Pons (tissue), 1 donor: ENCODE measurements at places on chromosomes 7 and 10.

DNA sequence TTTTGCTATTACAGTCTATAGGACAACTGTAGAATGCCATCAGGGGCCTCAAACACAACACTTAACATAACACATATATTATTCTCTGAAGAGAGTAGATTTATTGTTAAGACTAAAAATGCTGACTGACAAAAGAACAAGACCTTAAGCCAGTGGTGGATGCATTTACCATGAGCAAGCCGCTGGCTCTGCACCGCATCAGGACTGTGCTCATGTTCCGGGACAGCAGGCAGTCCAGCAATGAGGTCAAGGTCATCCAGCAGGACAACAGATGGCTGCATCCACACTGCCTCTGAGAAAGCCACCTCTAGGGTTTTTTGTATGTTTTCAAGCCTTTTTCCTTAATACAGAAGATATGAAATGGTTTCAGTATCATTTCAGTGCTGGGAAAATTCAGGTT lies 23.8 kb downstream of the PEX1 start:
- no peak for DNase-seq

GRCh38 chr10:91865562-91866081 lies 43.7 kb downstream of the FGFBP3 start:
- DNase-seq: no peak

- DNase-seq: no peak
Observed at GRCh38 chr7:136528329-136528728, 340.1 kb upstream of the CHRM2 start.

DNA sequence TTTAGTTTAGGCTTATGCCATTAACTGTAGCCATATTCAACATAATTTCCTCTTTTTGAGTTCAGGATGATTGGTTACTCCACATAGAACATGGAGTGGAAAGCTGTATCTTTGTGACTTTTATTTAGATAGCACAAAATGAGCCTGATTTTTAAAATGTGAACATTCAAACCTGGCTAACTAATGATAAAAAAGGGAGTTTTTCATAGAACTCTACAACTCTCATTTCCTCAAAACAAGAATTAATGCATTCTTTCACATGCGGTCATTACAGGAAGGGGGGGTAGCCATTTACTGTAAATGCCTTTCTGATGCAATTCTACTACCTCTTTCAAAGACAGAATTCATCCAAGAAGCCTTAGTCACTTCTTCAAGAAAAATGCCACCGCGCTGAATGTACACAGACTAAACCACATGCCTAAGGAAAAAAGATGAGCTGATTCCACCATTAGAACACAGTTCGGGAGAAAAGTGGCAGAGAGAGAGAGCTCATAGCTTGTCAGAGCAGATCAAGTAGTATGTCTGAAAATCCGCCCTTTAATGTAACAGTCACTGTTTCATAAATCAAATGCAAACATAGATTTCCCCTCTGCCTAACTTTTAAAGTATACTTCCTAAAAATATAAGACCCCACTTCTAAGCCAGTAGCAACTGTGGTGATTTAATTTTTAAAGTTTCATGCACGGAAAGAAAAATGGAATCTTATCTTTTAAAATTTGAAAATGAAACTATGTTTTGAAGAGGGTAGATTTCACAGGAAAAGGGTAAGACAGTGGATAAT lies 226.4 kb upstream of the KLF14 start:
- no peak for DNase-seq

DNA sequence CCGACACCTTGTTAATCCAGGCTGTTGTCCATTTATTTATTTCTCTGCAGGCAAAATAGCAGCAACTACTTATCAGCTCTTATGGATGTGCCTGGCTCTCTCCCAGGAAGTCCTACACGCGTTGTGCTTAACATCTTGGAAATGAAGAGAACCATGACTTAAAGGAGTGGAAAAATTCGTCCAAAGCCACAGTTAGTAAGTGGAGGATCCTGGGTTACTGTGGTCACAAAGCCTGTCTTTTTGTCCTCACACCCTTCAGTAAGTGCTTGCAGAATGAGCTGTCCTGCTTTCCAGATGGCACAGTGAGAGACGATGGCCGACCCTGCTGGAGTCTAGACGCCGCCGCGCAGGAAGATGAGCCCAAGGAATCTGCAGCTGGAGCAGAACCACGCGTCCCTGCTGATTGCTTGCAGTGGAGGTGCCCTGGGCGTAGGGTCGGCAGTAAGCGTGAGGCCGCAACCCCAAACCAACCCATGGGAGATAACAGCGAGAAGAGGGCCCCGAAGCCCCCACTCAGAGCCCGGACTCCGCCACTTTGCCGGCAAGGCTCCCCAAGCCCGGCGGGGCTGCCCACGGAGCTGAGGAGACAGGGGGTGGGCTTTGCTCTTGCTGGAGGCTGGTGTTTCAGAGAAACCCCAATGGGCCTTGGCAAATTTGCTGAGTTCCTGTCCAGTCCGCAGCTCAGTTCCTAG lies 178.6 kb downstream of the CXCL12 start:
- DNase-seq: no peak

DNA sequence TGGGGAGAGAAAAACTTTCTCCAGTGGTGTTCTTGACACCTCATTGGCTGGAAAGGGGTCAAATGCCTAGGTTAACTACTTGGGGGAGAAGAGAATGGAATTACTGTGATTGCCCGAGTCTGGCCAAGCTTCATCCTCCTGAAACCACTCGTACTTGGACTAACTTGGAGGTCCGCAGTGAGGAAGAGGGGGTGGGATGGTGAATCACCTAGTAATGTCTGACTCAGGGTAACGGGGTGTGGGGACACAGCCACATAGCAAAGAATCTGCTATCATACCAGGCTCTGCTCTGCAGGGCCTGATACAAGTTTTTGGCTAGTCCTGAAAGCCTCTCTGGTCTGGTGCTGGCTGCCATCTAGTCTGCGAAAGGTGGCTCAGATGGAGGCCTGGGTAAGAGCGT lies 190.9 kb downstream of the RPS24 start:
- DNase-seq: no peak

- DNase-seq: no peak
Observed at GRCh38 chr7:122588621-122589020, 110.3 kb downstream of the RNF133 start.

- DNase-seq: no peak
Observed at GRCh38 chr7:95525503-95525902, 39.8 kb downstream of the ASB4 start.

- no peak for DNase-seq
Observed at GRCh38 chr7:135405969-135406368, 103.9 kb downstream of the CNOT4 start.

DNA sequence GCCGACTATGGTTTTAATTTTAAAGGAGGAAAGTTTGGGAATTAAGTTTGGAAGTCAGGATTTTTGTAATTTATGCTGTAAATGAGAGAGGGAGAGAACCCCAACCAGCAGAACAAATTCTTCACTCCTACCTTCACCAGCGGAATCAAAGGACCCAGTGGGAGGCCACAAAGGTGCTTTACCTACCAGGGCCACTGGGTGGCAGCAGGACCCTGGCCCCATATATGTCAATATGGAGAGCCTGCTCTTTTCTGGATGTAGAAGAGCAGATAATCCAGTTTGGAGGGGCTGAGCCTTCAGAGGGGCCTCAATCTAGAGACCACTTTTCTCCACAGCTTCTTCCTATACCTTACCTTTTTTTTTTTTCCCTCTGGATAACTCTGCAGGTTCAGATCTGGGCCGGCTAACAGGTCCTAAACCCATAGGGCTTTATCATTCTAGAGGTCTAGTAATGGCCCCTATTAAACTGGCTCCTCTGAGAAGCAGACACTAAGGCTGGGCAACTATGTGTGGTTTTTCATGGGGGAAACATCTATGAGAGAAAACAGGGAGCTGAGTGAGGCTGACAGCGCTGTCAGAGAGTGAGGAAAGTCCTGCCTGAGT lies 8.5 kb upstream of the SCD start:
- peak; percentile 76 for DNase-seq

GRCh38 chr10:122147663-122148062 lies 123.4 kb upstream of the BTBD16 start:
- DNase-seq: no peak

- DNase-seq: no peak
Observed at GRCh38 chr10:78559661-78560340, 509.0 kb upstream of the ZMIZ1 start.

GRCh38 chr10:48512861-48513260 lies 92.0 kb downstream of the ARHGAP22 start:
- no peak for DNase-seq

- no peak for DNase-seq
Observed at GRCh38 chr10:68133523-68133922, 24.2 kb downstream of the MYPN start.

- DNase-seq: no peak
Observed at GRCh38 chr7:36018816-36019484, 134.1 kb upstream of the EEPD1 start.

GRCh38 chr10:125455431-125455830 lies 227.5 kb downstream of the TEX36 start:
- DNase-seq: no peak

DNA sequence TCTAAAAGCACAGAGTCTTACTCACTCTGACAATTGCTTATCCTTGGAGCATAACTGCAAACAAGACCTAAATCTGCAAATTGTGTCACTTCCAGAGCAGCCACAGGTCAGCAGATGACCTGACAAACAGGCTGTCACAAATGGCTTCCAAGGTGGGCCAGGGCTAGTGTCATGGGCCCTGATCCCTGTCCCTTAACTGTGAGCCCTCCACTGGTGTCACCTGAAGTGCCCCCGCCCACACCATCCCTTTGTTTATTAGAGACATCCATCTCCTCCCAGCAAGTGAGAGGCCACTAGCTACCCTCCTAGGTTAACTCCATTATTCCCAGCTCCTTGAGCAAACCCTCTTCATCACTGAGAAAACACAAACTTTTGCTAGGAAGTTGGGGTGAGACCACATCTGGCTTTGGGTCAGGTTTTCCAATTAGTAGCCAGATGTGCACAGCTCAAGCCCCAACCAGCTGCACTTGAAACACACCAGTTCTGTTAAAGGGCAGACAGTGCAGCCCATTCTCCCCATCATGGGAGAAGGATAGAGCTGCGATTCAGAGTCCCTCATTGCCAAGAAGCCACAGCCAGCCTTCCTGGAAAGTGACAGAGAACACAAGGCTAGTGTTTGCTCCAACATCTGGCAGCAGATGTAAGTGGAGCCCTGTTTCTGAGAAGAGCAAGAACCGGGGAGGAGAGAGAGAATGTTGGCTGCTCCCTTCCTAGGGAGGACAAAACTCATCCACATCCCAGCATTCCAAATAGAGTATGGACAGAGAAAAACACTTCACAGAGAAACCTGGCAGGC lies 75.7 kb upstream of the NANOS1 start:
- DNase-seq: peak; percentile 90

- DNase-seq: no peak
Observed at GRCh38 chr7:105742787-105743186, 133.6 kb downstream of the ATXN7L1 start.

GRCh38 chr7:82044497-82045080 lies 274.7 kb upstream of the HGF start:
- DNase-seq: peak; percentile 84

DNA sequence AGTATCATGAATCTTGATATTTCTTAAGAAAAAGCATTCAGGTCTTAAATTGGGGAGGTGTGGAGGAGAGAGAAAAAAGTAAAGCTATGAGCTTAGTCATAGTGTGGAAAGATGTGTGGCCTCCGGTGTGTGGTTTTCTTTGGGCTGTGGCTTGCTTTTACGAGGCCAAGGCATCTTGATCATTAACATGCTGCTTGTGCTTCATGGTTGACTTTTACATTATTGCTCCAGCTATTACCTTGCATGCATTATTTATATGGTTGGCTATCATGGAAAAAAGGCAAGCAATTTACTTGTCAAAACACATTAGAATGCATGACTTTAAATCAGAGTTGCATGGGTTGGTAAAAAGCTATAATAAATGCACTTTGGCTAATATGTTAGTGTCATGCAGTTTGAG lies 300.7 kb upstream of the ADARB2 start:
- DNase-seq: no peak

DNA sequence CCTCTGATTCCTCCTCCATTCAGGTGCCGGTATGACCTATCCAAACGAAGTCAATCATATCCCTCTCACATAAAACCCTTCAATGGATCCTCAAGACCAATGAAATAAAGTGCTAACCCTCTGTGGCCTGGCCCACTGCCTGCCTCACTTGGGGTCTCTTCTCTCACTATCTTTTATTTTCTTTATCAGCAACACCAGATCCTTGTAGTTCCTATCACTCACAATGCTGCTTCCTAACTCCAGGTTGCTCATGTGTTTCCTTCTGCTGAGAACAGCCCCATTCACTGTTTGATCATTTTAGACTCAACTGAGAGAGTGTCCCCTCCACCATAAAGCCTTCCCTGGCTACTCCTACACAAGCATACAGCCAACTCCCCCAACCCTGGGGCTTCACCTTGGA lies 180.6 kb downstream of the DOCK4 start:
- no peak for DNase-seq

DNA sequence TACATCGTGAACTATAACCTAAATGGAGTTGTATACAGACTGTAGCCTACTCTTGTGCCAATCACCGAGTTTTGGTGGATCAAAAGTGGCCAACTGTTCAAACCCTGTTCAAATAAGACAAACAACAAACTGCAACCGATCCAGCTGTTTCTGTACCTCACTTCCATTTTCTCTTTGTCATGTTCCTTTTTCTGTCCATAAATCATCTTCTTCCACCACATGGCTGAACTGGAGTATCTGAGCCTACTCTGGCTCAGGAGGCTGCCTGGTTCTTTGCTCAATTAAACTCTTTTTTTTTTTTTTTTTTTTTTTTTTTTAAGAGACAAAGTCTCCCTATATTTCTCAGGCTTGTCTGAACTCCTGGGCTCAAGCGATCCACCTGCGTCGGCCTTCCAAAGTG lies 59.0 kb upstream of the NPVF start:
- DNase-seq: no peak

- peak; percentile 79 for DNase-seq
Observed at GRCh38 chr10:94413361-94413760, 11.0 kb downstream of the TBC1D12 start.

GRCh38 chr10:89963451-89964102 lies 262.2 kb downstream of the KIF20B start:
- DNase-seq: no peak

- DNase-seq: no peak
Observed at GRCh38 chr7:40230101-40230500, 95.3 kb downstream of the SUGCT start.

- DNase-seq: no peak
Observed at GRCh38 chr10:49081547-49082275, 33.6 kb downstream of the VSTM4 start.

- DNase-seq: no peak
Observed at GRCh38 chr10:16184096-16184597, 252.7 kb upstream of the PTER start.

GRCh38 chr10:17771017-17771416 lies 19.0 kb downstream of the TMEM236 start:
- DNase-seq: peak; percentile 56

DNA sequence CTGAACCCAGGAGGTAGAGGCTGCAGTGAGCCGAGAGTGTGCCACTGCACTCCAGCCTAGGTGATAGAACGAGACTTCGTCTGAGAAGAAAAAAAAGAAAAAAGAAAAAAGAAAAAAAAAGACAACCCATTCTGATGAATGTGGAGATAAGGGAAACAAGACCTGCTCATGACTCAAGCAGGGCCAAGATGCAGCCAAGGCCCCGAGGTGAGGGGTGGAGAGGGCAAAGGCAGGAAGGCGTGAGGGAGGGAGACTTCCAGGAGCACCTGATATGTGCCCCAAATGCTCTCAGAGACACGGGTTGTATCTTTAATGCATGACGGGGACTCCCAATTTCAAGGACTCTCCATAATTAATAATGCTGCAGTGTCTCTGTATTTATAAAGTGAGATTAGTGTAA lies 134.6 kb downstream of the PIP4K2A start:
- no peak for DNase-seq
